ENCODE measurements at places on chromosomes 12 and 14.

- DNase-seq: no peak
Measured at GRCh38 chr12:46452061-46452615, 79.6 kb upstream of the SLC38A2 start.

DNA sequence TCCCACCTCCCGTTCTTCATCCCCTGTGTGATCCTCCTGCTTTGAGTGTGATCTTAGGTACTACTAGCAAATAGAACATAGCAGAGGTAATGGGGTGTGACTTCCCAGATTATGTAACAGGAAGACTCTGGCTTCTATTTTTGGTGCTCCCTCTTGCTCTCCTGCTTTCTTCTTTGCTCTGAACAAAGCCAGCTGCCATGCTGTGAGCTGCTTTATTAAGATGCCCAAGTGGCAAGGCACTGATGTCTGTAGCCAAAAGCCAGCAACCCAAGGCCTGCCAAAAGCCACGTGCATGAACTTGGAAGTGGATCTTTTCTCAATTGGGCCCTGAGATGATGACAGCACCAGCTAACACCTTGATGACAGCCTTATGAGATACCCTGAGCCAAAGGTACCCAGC is 5.8 kb upstream of the MFAP5 start:
- no peak for DNase-seq

DNA sequence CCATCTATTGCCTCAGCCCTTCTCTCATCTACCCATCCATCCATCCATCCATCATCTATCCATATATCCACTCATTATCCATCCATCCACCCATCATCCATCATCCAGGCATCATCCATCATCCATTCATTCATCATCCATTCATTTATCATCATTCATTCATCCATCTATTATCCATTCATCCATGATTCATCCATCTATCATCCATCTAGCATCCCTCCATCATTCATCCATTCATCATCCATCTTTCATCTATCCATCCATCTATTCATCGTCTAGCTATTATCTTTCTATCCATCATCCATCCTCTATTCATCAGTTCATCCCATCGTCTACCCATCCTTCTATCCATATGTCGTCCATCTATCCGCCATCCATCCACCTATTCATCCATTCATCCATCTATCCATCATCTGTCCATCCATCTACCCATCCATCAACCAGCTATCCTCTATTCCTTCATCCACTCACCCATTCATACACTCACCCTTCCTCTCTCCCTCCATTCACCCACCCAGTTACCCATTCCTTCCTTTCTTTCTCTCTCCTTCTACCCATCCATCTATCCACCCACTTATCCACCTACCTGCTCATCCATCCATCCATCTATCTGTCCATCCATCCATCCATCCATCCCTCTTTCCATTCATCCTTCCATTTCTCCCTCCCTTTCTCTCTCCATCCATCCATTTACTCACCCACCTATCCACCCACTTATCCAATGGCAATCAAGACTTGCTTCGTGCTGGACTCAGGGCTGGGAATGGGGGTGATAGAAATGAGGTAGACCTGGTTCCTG is 59.3 kb downstream of the KIF26A start:
- DNase-seq: no peak

DNA sequence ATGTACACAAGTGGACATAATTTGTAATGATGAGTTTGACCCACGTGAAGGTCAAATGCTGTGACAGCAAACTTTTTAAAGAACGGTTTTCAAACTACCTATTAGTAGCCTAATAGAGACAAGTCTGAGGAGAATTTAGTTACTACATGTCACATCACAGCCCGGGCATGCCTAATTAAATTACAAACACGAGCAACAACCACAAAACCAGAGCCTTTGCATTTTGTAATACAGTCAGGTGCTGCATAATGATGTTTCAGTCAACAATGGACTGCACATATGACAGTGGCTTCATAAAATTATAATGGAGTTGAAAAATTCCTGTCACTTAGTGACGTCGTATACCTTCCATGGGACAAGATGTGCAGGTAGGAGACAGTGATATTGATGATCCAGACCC is 274.5 kb downstream of the DACT1 start:
- no peak for DNase-seq

DNA sequence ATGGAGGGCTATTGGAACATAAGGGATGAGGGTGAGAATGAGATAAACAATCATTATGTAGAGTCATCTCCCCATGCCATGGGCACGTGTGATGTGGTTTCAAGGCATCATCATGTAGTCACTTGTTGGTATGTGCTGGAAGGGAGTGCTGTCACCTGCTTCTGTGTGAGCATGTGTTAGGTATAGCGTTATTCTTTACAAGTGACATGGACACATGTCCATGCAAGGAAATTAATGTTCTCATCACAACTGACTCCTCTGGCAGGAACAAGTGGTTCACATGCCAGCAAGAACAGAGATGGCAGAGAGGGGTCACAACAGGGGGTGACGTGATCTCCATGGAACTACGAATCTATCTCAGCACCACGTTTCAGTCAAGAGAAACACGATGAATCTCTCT is 815.8 kb downstream of the BCL11B start:
- no peak for DNase-seq

- no peak for DNase-seq
Measured at GRCh38 chr12:79299447-79300198, 391.1 kb downstream of the PAWR start.

DNA sequence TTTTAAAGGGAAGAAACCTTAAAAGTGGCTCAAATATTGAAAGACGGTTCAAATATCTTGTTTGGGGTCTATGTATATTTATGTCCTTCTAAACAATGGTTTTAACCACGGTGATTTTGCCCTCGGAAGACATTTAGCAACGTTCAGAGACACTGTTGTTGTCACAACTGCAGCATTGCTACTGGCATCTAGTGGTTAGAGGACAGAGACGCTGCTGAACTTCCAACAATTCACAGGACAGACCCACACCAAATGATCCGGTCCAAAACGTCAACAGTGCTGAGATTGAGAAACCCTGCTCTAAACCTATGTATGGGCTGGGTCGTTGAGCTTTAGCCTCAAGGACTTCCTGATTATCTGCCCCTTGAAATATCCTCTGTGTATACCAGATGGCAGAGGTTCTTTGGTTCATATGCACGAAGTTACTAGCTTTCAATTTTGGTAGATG is 1.7 kb downstream of the ANGEL1 start:
- no peak for DNase-seq

DNA sequence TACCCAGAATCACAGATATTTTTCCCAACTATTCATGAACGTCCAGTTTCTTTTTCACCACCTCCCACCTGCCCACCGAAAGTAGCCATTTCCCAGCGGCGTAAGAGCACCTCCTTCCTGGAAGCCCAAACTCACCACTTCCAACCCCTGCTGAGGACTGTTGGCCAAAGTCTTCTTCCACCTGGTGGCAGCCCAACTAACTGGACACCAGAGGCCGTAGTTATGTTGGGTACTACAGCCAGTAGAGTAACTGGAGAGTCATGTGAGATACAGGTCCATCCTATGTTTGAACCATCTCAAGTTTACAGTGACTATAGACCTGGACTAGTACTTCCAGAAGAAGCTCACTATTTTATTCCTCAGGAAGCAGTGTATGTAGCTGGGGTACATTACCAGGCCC is 81.6 kb downstream of the RAD52 start:
- DNase-seq: no peak

- no peak for DNase-seq
Measured at GRCh38 chr12:113120670-113121370, 14.7 kb downstream of the RASAL1 start.

DNA sequence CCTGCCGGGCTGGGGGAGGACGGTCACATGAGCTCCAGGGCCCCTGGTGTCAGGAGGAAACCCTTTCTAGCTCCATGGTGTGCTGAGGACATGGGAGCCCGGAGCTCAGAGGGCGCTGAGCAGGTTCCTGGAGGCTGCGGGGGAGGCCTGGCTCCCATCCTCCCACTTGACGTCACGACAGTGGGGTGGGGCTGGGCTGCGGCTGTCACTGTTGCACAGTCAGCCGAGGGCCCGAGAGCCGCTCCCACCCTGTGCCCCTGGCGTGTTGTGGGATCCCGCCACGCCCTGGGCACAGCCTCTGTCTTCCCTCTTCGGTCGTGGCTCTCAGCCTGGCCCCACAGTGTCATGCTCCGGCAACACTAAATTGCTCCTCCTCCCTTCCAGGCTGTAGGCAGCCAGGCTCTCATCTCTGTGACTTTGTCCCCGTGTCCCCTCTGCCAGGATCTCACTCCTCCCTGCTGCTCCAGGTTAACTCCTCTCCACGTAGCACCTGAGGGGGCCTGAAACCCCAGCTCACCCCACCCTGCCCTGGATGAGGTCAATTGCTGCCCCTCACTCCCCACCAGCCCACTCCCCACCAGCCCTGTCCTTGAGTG is 33.0 kb downstream of the BEGAIN start:
- no peak for DNase-seq

DNA sequence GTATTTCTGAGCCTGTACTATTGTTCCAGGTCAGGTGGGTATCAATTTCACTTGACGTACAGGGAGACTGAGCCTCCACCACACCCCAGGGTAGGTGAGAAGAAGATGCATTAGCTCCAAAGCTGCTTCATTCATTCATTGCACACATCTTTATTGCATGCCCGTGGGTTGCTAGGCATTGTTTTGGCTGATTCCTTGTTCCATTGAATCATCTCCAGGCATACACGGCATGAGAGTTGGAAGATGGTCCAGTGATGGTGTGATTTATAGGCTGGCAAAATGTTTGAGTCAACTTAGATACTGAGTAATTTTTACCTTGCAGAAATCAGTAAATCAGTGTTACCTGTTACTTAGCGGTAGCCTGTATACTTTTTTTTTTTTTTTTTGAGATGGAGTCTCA is 21.2 kb downstream of the KLC1 start:
- no peak for DNase-seq

GRCh38 chr12:85949253-85949652 is 75.2 kb downstream of the NTS start:
- no peak for DNase-seq

DNA sequence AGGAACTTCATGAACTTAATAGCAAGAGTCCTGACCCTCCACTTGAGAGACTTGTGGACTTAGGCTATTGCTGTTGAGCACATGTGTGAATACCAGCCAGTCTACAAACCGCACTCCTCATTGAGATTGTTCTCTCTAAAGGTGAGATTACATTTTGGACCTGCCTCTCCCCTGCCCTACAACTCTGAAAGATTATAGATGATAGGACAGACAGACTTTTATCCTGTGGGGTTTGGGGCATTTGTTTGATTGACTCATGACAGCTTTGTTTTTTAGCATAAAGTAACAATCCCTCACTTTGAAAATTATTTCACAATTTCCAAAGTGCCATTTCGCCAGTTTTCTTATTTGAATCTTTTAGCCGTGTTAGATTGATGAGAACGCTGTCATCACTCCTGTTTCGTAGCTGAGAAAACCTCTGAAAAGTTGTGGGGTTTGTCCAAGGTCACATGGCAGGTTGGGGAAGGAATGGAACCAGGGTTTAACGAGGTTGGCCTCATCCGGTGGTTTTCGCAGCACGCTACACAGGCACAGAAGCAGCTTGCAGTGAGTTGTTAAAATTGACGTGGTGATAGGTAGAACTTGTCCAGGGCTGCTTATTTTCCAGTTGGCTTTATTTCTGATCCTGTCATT is 836 bp downstream of the EVL start:
- DNase-seq: peak; percentile 60

GRCh38 chr14:25833341-25834126 is 764.3 kb downstream of the NOVA1 start:
- no peak for DNase-seq

GRCh38 chr14:91373591-91374254 is 43.9 kb downstream of the CCDC88C start:
- DNase-seq: no peak

Measured in stimulated activated CD4-positive, alpha-beta T cell treated with anti-CD3 and anti-CD28 coated beads, Interleukin-1b, Interleukin-23, amount 100 ng/mL, for 1 hour (primary cell).